Left renal cortex interstitium (tissue), 4 donors: ENCODE measurements at places on chromosomes 16 and 17. TPM values are rescaled to one million over a fixed set of nuclear protein-coding genes. Genes with fewer than 3 reads are reported as not detected.

- no peak for DNase-seq
Measured at GRCh38 chr17:81402981-81403467, 7.8 kb downstream of the BAHCC1 start.

- DNase-seq, result no peak
Measured at GRCh38 chr16:84607694-84608093, 10.2 kb downstream of the COTL1 start.

DNA sequence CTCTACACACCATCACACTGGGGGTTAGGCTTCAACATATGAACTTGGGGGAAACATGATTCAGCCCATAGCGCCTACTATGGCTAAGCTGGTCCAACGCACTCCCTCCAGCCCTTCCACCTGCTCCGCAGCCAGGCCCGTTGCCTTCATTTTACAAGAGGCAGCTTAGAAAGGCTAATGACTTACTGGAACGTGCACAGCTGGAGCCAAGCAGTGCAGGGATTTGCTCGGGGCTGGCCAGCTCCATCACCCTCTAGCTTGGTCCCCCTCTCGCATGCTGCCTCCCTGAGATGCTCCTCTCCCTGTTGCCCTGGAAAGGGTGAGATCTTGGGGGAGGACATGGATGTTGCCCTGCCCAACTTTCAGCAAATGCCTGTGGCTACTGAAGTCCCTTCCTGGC lies 2.8 kb upstream of the CACNG1 start:
- DNase-seq, result no peak

DNA sequence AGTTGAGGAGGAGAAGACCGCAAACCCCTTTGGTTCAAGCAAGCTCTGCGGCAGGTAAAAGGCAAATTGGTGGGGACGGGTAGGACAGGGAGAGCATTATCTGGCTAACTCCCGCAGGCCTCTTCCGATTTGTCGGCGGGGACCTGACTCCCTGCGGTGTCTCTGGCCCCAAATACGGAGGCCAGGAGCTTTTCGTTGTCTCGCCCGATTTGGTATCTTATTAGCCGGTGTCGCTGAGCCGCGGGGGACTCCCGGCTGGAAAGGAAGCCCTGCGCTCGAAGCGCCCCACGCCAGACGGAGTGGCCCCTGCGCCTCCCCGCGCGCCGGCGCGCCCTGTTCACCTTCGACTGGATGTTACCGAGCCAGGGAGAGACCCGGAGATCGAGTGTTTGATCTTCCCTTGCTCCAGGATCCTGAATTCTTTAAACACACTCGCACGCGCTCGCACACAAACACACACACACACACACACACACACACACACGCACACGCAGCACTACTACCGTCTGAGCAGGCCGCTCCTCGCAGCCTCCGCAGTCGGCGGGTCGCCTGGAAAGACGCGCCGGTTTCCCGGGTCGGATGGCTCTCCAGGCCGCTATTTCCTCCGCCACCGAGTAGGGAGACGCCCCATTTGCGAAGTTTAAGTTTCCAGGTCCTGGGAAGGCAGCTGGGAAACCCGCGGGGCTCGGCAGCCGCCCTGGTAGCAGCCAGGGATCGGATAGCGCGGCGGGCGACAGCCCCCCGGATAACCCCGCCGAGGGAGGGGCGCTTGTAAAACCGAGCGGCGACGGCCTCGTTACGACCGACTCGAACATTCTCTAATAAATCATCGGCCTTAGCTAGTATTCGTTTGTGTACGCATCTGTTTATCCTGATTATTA lies 3.3 kb downstream of the PRAC1 start:
- DNase-seq, result no peak

DNA sequence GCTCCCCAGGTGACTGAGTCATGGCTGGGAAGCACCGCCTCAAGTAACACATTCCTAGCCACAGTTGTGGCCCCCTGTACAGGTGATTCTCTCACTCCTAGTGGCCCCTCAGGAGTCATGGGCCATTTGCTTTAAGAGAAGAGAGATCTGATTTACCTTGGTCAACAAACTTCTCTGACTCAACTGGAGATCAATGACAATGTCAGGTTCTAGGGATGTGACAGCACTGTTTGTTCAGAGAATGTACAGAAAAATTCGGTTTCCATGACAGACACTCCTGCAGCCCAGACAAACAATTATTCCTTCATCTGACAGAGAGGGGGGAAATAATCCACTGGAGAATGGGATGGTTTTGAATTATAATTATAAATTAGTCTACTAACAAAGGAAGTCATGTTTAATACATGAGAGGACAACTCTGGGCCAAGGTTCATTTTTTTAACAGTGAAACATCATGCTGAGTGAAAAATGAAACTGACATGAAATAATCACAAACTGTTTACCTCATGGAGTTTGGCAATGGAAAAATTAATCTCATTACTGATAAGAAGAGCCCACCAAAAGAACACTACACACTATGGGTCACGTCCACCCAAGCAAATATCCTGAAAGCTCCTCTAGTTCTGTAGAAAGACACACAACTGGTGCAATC lies 9.7 kb downstream of the ERN1 start:
- DNase-seq, result no peak

DNA sequence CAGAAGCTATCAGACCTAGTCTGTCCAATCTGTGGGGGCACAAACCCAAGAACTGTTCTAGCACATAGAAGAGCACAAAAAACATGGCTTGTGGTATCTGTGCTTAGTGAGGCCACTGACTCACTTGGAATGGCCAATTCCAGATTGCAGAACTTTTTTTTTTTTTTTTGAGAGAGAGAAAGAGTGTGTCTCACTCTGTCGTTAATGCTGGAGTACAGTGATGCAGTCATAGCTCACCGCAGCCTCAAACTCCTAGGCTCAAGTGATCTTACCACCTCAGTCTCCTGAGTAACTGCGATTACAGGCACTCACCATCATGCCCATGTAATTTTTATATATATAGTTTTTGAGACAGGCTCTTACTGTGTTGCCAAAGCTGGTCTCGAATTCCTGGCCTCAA lies 77.2 kb upstream of the CLEC3A start:
- DNase-seq, result no peak

GRCh38 chr17:81340607-81341515 lies 45.8 kb upstream of the SLC38A10 start:
- DNase-seq, result no peak

DNA sequence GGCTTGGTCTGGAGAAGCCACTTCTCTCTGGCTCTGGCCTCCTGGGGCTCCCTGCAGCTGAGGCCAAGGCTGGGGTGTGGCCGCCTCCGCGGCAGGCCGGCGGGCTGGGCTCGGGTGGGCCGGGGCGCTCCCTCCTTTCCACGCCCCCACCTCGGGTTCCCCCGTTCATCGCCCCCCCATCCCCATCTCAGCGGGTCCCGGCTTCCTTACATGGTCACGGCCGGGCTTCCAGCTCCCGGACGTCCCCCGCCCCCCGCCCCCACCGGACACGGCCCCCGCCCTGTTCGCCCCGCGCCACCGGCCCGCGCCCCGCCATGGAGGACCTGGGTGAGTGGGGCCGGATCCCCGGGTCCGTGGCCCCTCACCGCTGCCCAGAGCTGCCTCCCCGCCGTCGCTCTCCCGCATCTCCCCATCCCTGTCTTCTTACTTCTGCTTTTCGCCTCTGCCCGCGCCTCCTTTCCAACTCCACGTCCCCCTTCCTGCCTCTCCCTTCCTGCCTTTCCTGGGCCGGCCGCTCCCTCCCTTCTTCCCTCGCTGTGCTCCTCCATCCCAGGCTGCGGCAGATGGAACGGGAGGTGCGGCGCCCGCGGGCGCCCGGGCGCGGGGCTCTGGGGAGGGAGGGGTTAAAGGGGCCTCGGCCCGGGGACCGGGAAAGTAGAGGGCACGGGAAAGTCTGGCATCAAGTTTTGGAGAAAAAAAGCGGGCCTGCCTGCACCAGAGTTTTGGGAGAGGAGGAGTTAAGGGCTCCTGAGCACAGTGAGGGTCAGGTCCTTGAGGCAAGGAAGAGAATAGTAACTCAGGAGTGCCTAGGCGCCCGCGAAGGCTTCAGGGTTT lies at the start of gene TGFB1I1:
Gene TGFB1I1, plus strand, starts transcription at position 278 of the 834 bp plus-strand sequence. Its CDS starts 37 bp downstream, at position 315.
- no peak for DNase-seq

- no peak for DNase-seq
Measured at GRCh38 chr16:29891525-29892457, 7.6 kb downstream of the SEZ6L2 start.

DNA sequence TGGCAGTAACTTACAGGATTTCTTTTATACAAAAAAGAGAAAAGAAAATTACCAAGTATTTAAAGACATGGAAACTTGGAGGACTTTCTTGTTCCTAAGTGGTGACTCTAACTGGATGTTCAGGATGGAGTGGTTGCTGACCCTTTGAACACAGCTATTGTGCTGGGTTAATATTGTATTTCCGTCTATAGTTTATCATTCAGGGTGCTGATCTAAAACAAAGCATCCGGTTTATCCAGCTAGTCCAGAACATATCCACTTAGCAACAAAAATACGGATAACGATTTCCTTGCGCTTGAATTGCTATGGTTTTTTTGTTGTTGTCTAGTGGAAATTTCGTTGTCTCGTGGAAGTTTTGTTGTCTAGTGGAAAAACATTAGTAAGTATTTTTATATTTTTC lies 38.2 kb downstream of the SNTB2 start:
- no peak for DNase-seq

Gene ZCCHC14
- 39.1 TPM for polyA plus RNA-seq

DNA sequence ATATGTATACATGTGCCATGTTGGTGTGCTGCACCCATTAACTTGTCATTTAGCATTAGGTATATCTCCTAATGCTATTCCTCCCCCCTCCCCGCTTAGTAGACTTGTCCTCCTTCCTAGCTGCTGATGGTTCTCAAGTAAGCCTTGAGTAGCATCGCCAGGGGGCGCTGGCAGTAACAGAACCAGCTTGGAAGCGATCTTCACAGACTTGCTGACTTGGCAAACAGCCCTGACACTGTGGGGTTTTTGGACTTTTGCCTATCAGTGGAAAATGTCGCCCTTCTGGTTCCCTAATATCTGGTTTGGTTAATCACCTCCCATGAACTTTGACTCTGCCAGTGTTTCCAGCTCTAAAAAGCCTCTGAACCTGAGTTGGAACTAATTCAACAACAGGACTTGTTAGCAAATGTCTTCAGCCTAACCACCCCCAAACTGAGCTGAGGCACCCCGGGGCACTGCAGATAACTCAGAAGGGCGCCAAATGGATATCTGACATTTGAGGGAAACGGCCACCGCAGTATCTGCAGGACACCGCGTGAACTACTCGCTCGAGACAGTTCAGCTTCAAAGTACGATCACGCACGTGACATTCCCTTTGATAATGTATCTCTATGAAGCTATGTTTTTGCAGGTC lies 15.4 kb upstream of the SPATA32 start:
- peak; percentile 75 for DNase-seq

DNA sequence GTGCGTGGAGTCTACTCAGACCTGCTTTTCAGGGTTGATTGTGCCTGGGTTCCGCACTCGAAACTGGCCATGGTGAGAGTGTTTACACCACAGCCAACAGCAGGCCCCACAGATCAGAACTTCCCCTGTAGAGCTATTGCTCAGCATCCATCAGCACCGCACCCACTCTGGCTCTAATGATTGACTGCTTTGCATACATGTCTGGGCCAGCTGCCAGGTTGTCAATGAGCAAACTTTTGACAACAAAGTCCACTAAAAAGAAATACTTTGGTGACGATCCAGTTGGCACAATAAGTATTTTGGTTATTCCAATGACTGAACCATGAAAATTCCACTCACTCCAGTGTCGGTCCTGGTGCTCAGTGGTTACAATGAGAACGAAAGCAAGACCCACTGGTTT lies 190.7 kb downstream of the FOXL1 start:
- no peak for DNase-seq

- DNase-seq, result no peak
Measured at GRCh38 chr16:56728980-56729734, 772 bp upstream of the NUP93 start.

Gene CCL2
- 13.8 TPM for polyA plus RNA-seq

DNA sequence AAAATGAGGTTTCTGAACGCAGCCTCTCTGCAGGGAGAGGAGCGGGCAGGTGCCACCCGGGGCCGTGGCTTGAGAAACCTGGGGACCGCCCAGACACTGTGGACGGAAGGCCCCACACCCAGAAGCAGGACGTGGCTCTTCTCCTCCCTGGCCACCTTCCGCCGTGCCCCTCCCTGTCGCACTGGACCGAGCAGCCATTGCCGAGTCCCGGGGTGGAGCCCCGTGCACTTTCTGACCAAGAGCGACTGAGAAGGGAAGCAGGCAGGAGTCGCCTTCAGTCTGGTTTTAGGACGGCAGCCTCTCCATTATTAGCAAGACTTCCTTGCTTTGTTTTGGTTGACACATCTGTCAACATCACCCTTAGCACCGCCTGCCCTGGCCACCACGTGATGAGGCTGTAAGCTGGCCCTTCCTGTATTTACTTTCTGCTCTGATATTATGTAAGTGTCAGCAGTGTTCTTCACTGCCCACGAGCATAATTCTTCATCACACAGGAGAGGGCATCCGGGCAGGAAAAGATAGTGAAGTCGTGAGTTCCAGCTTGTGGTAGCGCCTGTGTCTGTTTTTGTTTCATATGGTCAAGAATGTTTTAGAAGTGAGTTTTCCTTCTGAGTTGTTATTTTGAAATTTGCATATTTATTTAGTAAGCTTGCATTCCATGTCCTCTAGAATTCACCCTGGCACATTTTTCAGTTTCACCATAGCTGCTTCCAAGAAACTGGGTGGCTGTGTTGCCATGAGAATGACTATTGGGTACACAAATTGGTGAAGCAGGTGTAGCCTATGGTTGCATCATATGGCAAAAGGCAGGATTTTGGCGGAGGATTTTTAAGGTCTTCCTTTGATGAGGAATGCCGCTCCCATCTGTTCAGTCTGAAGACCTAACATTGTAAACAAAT lies 1.0 kb downstream of the HERPUD1 start:
- DNase-seq, result no peak

Gene PYDC1
- polyA plus RNA-seq, result not detected

GRCh38 chr17:10126616-10127501 lies 71.5 kb downstream of the GAS7 start:
- DNase-seq, result no peak

GRCh38 chr16:27969574-27969973 lies 93.9 kb downstream of the GSG1L start:
- DNase-seq, result no peak

GRCh38 chr16:19361587-19361986 lies 56.1 kb upstream of the TMC5 start:
- DNase-seq, result no peak

Gene ABCC11
- 0.23 TPM for polyA plus RNA-seq

DNA sequence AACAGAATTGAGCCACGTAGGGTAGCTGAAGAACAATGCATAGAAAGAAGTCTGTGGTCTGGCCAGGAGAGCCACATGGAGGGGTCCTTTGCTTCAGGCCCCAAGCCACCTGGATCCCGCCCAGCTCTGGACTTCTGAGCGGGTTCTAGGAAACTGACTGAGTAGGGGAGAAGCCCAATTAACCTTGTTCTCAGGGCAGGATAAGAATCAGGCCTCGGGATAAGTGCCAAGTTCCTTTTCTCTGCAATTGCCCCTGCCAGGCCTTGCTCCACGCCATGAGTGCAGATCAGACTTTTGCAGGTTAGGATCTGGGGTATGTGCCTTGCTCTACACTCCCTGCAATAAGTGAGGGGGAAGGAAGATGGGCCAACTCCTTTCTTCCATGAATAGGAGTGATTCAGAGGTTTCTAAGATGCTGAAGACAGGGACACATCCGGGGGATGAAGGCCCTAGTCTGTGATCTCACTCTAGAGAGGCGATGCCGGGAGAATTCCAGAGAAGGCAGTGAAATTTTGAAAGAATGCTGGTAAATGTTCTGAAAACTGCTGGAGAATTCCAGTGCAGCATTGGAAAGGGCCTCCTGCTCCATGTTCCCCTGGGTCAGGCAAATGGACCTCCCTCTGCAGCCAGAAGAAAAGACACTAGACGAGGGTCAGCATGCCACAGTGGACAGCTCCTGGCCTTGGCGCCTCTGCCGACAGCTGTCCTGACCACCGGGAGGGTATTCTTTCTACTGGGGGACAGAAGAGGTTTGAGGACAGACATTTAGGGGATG lies 5.8 kb downstream of the NEUROD2 start:
- DNase-seq, result no peak
